MV-4-11 (cell line): ENCODE measurements at places on chromosomes 2 and 18.

DNA sequence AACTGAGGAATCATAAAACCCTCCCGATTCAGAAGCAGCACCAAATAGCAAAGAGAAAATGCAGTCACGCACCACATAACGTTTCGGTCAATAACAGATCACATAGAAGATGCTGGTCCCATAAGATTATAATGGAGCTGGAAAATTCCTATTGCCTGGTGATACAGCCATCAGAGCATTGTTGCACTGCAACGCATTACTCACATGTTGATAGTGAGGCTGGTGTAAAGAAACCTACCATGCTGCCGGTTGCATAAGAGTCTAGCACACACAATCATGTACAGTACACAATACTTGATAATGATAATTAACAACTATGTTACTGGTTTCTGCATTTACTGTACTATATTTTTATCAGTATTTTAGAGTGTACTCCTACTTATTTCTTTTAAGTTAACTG lies 32.5 kb downstream of the RNF152 start:
- no peak for DNase-seq

DNA sequence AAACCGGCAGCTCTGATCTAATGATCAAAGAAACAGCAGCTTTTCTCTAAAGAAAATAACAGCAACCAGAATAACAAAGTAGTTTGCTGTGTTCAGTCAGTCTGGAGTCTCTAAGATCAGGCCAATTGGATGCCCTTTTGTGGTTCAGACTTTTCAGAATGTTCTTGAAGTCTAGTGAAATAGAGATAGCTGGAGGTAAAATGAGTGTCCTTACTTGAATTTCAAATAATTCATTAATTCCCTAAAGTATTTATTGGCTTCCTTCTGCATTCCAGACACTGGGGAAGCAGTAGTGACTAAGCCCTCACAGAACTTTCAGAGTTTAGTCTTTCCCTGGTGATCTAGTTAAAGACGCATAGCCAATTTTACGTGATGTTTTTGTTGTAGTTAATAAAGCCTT lies 58.7 kb downstream of the C18orf54 start:
- no peak for DNase-seq

- DNase-seq, result no peak
Measured at GRCh38 chr2:182193291-182193690, 207.6 kb downstream of the PPP1R1C start.

DNA sequence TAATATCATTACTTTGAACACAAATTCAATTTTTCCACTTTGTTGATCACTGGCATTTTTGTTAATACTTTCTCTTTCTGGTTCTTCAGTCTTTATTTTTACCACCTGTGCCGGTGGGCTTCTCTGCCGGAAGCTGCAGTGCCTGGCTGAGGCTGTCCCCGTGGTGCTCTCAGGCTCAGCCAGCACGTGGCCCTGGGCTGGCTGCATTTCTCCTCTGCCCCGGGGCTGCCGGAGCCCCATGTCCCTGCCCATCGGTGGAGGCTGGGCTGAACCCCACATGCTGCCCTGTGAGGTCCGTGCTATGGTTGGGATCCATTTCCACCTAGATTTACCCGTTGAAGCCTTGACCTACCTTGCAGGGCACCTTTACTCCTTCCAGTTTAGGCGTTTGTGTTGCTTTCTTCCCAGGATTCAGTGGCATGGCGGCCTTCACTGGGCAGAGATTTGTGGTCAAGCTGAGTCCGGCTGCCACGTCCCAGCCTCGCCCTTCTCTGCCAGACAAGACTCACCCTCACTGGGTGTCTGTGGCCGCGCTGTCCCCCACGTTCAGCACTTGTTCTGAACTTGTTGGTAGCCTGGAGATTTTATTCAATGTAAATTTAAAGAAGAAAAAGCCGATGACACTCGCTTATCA lies 12.8 kb upstream of the TMEM18 start:
- DNase-seq, result no peak

DNA sequence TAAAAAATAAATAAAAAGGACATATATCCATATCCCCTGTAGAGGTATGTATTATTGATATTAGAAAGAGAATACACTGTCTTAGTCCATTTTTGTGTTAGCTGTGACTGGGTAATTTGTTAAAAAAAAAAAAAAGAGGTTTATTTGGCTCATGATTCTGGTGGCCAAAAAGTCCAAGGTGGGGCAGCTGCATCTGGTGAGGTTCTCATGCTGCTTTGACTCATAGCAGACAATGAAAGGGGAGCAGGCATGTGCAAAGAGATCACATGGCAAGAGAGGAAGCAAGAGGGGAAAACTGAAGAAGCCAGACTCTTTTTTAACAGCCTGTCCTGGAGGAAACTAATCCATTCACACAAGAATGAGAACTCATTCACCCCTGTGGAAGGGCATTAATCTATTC lies 101.6 kb upstream of the MAP4K3 start:
- DNase-seq, result no peak

- DNase-seq, result peak; percentile 29
Measured at GRCh38 chr2:237421542-237422116, 7.7 kb upstream of the COL6A3 start.

GRCh38 chr2:160621748-160622147 lies 128.1 kb upstream of the RBMS1 start:
- DNase-seq, result no peak

- DNase-seq, result no peak
Measured at GRCh38 chr2:70560442-70560841, 6.8 kb upstream of the TGFA start.

DNA sequence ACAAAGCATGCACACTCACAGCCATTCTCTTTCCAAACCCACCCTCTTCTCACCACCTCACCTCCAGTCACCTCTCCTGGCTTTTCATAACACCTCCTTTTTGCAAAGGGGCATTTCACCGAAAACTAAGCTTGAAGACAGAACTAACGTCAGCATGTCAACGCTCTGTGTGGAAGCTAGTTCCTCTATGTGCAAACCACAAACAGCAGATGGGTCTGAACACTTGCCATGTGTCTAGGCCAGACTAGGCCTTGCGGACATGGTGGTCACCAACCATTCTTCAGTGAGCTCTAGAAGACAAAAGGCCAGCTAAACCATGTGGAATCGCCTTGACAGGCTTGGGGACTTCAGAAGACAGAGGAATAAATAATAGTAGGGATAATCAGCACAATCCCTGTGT lies 148.5 kb downstream of the TXNL1 start:
- peak; percentile 96 for DNase-seq

GRCh38 chr18:37460604-37461003 lies 105.0 kb downstream of the CELF4 start:
- no peak for DNase-seq

DNA sequence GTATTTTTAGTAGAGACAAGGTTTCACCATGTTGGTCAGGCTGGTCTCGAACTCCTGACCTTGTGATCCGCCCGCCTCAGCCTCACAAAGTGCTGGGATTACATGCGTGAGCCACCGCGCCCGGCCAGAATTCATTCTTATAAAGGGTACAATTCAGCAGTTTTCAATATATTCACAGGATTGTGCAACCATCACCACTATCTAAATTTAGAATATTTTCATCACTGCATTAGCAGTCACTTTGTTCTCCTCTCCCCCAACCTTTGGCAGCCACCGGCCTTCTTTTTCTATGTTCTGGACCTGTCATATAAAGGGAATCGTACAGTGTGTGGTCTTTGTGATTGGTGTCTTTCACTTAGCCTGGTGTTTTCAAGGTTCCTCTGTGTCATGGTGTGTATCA lies 40.7 kb downstream of the TCF7L1 start:
- peak; percentile 72 for DNase-seq

- DNase-seq, result no peak
Measured at GRCh38 chr2:202703091-202703490, 68.3 kb downstream of the FAM117B start.

DNA sequence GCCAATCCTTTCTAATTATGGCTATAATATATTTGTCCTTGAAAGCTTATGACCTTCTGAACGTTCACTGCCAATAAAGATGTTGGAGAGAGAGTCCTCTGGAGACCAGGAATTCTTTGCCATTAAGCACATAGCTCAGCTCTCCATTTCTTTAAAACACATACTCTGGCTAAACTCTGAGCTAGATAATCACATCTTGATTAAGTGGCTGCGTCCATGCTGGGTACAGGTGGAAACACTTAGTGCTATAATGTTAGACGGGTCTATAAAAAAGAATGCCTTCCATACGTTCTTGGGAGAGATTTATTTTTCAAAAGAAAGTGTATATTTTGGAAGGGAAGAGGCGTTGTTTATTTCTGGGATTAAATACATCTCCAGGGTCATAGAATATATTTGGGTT lies 314.5 kb downstream of the LPIN1 start:
- DNase-seq, result no peak

GRCh38 chr2:47016172-47016913 lies 100.7 kb upstream of the MCFD2 start:
- peak; percentile 64 for DNase-seq

GRCh38 chr2:216575465-216575864 lies 57.8 kb upstream of the IGFBP2 start:
- peak; percentile 20 for DNase-seq

- DNase-seq, result no peak
Measured at GRCh38 chr18:61605376-61606067, 272.3 kb downstream of the CDH20 start.

- DNase-seq, result no peak
Measured at GRCh38 chr2:235596272-235596671, 102.4 kb downstream of the AGAP1 start.

DNA sequence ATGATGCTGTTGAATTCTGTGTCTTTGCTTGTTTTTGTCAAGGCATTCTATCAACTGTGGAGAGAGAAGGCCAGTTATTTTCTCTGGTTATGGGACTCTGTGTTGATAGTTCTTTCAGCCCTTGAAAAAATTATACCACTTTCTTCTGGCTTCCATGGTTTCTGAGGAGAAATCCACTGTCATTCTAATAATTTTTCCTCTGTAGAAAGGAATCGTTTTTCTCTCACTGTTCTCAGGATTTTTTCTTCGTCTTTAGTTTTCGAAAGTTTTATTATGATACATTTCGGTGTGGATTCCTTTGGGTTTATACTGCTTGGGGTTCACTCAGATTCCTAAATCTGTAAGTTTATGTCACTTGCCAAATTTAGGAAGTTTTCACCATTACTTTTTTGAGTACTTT lies 6.6 kb downstream of the GALNT1 start:
- no peak for DNase-seq

GRCh38 chr2:39625193-39625926 lies 40.4 kb upstream of the TMEM178A start:
- peak; percentile 92 for DNase-seq

- no peak for DNase-seq
Measured at GRCh38 chr2:136798766-136799165, 33.4 kb downstream of the THSD7B start.

DNA sequence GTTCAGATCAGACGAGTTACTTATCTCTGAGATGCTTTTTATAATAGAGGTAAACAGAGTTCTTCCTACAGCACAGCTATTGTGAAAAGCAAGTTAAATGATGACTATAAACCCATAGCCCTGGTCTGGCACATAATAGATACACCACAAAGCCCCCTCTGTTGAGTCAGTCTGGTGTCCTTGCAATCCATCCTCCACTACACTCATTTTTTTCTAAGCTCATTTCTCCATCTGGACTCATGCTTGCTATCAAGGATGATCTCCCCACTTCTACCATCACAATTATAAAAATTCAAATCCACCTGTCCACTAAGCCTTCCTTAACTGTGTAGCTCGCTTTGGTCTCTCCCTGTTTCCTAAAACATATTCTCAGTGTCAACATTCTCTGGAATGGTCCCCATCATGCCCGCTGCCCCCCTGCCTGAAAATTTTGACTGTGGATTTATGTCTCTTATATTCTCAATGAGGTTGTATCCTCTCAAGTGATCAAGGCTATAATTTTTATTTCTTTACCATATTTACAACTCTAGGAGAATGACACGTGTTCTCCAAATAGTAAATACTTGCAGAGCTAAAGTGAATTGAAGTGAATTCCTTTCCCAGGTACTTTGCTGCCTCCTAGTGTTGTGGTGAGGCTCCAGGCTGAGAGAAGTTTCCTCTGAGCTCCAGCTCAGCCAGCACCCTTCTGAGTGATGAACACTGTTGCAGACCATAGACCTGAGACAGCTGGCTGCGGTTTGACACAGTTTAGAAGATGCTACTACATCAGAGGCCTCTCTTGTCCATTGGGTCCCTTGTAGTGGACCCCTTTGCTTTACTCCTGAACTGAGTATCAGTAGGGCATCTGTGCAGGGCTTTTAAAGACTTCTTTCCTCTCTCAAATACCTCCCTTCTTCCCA lies 108.7 kb downstream of the DPP10 start:
- DNase-seq, result peak; percentile 48

- DNase-seq, result no peak
Measured at GRCh38 chr2:95685513-95685912, 93.7 kb downstream of the TRIM43 start.

DNA sequence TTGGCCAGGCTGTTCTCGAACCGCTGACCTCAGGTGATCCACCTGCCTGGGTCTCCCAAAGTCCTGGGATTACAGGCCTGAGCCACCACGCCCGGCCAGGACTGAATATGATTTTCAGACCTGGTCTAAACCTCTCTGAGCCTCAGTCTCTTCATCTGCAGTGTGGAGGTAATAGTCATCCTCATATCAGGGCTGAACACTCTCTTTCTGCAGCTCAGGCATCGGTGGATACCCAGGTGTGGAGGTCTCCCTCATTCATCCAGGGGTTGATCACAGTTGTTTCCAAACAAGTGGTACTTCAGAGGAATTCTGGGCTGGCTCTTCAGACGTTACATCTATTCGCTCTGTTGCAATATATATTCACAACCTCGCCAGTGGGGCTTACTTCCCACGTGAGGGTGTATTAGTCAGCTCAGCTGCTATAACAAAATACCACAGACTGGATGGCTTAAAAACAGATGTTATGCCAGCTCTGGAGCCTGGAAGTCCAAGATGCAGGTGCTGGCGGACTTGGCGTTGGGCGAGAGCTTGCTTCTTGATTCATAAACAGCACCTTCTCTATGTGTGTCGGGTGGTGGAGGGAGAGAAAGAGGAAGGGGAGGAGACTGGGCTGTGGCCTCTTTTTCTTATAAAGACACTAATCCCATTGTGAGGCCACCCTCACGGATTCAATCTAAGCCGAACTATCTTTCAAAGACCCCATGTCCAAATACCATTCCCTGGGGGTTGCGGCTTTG lies 2.9 kb upstream of the MBP start:
- peak; percentile 39 for DNase-seq

GRCh38 chr2:121240436-121240835 lies 44.6 kb downstream of the TFCP2L1 start:
- no peak for DNase-seq

- DNase-seq, result no peak
Measured at GRCh38 chr18:57660961-57661360, 39.3 kb upstream of the NARS1 start.

DNA sequence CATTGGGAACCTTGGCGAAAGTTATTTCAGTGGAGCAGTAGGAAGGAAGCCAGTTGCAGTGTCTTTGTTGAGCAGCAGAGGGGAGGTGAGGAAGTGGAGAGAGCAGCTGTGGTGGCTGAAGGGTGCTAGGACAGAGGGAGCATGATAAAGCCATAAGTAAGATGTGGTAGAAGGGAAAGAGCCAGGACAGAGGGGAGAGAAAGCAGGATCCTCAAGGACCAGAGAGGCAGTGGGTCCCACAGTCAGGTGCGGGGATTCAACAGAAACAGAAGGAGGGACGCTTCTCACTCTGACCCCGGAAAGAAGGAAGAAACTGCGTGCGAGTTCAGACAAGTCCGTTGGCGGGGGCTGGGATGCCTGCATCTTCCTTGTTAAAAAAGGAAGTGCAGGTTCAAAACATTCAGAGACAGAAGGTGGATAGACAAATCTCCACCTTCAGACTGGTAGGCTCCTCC lies at the start of gene CXCR2:
Gene CXCR2 (plus strand): TSS at position 403 of the 455 bp plus-strand sequence. CDS start 8,774 bp downstream, outside the sequence.
- peak; percentile 84 for DNase-seq

GRCh38 chr2:67694445-67694844 lies 297.3 kb downstream of the ETAA1 start:
- DNase-seq, result no peak
